ENCODE measurements at places on chromosomes 6 and 20. TPM values are rescaled to one million over a fixed set of nuclear protein-coding genes. Genes with fewer than 3 reads are reported as not detected.

- no peaks in the 10 kb centered on the region for H3K27me3 ChIP-seq
- no peak overlapping the region for H3K27ac ChIP-seq
- no peak overlapping the region for H3K4me3 ChIP-seq
Observed at GRCh38 chr6:154602708-154603107, 92.2 kb upstream of the CNKSR3 start.

- H3K27ac ChIP-seq: no peak overlapping the region
- H3K27me3 ChIP-seq: peaks cover 25% of the 10 kb centered on the region
- H3K36me3 ChIP-seq: no peaks in the 10 kb centered on the region
- no peak for DNase-seq
Observed at GRCh38 chr6:41222513-41222912, 5.6 kb upstream of the TREML4 start.

- H3K4me3 ChIP-seq: no peak overlapping the region
- no peak for DNase-seq
- peaks cover 19% of the 10 kb centered on the region for H3K4me1 ChIP-seq
- H3K27ac ChIP-seq: no peak overlapping the region
Observed at GRCh38 chr6:7047966-7048365, 59.8 kb upstream of the RREB1 start.

DNA sequence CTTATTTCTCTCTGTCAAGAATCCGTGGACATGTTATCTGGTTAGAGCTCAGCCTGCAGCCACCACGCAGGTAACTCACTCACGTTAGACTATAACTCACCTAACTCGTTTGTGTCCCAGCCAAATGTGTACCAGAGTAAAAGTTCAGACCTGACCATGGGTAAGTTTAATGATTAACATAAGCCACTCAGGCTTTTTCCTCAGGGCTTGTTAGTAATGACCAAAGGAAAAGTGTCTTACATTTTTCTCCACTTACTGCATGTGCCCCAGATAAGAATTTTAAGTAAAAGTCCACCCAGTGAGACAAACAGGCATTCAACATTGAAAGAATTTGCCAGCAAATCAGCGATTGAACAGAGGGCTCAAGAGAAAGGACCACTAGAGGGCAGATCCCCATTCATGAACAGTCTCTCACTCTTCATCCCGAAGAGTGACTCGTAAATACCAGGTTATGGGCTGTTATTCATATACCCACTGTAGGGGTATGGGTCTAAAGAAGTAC lies at the start of gene PKHD1:
PKHD1 (minus strand) TSS at position 116 of the 502 bp plus-strand sequence. CDS start 2,680 bp downstream, outside the sequence.
- no peaks in the 10 kb centered on the region for H3K27me3 ChIP-seq
- no peaks in the 10 kb centered on the region for H3K36me3 ChIP-seq
- H3K4me1 ChIP-seq: no peaks in the 10 kb centered on the region

DNA sequence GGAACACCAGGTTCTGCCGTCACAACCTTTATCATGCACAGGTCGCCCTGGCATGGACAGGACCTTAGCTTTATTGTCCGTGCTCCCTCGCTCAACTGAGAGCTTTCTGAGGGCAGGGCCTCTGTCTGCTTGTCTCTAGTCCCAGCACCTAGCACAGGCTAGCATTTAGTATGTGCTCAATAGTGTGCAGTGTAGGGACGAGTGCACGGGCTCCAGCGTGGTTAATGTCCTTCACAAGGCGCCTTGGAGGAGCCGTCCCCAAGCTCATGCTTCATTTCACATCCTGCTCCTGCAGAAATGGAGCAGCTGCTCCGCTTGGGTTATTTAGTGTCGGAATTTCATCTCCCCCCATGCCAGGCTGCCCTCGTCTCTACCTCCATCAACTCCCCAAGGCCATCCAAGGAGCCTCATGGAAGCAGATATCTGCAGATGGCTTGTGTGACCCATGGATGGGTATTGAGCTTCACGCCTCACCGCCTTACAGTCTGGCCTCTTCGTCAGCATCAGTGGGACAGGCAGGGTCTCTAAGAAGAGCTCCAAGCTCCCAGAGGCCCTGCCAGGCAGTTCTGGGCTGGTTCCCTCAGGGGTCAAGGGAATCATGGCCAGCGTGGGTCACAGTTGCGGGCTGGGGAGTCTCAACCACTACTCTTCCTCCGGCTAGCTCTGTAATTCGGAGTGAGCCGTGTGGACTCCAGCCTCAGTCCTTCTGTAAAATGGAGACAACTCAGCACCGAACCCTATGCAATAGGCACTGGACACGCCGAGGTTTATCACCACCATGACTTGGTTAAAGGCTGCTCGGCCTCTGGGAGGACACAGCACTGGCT lies 60.8 kb upstream of the APCDD1L start:
- H3K27me3 ChIP-seq: peaks cover 40% of the 10 kb centered on the region
- no peaks in the 10 kb centered on the region for H3K36me3 ChIP-seq
- H3K4me1 ChIP-seq: no peaks in the 10 kb centered on the region
- no peak overlapping the region for H3K4me3 ChIP-seq
- H3K27ac ChIP-seq: no peak overlapping the region

DNA sequence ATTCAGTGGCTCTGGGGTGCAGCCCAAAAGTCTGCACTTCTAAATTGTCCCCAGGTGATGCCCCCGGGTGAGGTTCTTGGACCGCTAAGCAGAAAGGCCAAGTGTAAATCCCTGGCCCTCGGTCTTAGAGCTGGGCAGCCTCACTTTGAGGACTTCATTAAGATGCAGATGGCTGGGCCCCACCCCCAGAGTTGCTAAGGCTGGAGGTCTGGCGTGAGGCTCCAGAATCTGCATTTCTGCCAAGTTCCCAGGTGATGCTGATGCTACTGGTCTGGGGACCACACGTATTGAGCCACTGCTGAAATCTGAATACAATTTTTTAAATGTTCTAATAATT lies 735 bp upstream of the SLC23A2 start:
- H3K4me3 ChIP-seq: peak overlapping the region; percentile 95
- H3K27me3 ChIP-seq: no peaks in the 10 kb centered on the region
- H3K27ac ChIP-seq: no peak overlapping the region
- H3K4me1 ChIP-seq: peaks cover 21% of the 10 kb centered on the region
- no peaks in the 10 kb centered on the region for H3K36me3 ChIP-seq
- DNase-seq: no peak

DNA sequence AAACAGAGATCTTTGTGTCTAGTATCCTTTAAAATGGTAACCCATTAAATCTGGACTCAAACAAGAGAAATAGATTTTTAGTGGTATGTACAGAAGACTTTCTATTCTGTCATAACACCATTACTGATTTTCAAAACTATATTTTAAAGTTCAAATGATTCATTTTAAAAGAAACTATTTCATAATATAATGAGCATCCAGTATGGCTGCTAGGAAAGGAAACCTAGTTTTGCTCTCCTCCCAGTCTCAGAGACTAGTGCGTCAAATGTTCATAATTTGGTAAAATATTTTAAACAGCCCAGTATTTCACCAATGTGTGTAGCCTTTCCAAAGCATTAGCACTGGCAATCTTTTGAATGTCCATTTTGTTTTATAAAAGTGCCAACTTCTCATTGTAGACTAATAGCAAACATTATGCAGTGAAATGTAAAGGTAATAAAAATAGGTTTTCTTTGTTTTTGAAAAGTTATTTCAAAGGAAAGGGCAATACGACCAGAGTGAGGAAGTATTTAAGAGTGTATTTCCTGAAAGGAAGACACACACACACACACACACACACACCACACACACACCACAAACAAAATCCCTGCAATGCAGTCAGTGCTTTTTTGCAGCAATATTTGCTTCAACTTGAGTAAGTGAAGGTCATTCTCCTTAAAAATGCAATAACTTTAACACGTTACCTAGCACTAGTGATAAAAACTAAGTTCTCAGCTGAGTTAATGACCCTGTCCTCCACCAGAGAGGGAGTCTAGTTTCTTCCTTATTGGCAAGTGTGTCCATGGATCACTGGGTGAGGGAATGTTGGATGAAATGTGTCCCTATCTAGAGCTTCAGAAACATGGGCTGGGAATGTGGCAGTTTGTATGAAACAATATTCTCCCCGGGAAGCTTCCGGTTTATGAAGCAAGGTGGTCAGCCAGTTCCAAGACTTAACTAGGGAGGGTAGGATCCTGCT lies 4.6 kb downstream of the PPP1R3G start:
- peaks cover 9% of the 10 kb centered on the region for H3K4me1 ChIP-seq
- DNase-seq: no peak
- no peak overlapping the region for H3K4me3 ChIP-seq
- peaks cover 40% of the 10 kb centered on the region for H3K27me3 ChIP-seq

- H3K27ac ChIP-seq: no peak overlapping the region
Observed at GRCh38 chr20:13229538-13229937, 8.5 kb downstream of the ISM1 start.

The HLA-DOB gene
- total RNA-seq: 2.9 TPM

The NTSR1 gene
- not detected for total RNA-seq

The MUCL3 gene
- total RNA-seq: 168 TPM

The GNAS-AS1 gene
- not detected for total RNA-seq

The THBD gene
- total RNA-seq: 68.7 TPM
